ENCODE measurements at places on chromosomes 5 and 9. TPM values are rescaled to one million over a fixed set of nuclear protein-coding genes. Genes with fewer than 3 reads are reported as not detected.

The SPATA31D4 gene
- total RNA-seq, result not detected

The SPINK7 gene
- total RNA-seq, result not detected

The LRRTM2 gene
- total RNA-seq, result 0.02 TPM

The TGFBI gene
- 0.26 TPM for total RNA-seq

DNA sequence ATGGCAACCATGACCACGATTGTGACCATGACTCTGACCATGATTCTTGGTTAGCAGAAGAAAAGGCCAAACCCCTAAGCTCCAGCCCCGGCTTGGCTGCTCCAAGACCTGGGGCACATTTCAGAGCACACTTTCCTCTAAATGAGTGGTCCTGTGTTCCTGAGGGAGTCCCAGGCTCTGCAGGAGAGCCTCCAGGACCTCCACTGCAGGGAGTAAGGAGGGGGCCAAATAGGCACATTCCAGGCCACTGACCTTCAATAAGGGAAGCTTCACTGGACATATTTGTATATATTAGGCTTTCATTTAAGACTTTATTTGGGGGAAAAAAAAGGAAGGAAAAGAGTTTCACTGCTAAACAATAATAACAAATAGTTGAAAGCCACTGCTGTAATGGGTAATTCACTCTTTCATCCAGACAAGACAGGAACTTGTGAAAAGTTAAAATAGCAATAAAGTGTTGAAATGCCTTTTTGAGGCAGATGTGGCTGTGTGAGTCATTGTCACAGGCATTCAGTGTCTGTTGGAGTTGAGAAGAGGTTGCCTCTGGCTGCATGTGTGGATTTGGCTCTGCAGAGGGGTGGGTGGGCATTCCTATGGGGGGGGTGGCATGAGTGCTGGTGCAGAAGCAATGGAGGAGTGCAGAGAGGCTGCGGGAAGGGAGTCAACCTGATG, 63.9 kb upstream of the TGFBR1 start:
- no peak for DNase-seq

DNA sequence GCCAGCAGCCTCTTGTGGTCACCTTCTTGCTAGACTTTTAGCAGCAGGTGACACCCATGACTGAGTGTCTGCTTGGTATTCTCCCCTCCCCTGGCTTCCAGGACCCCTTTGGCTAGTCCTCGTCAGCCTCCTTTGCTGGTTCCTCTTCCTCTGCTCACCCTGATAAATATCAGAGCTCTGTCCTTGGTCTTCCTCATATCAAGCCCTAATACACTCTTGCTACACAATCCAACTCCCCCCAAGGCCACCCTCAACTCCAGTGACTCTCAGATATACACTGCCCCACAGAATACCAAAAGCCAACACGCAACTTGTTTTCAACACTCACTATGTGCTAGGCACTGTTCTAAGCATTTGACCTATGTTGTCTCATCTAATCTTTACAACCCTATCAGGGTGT, 30.3 kb upstream of the LCP2 start:
- DNase-seq, result no peak

DNA sequence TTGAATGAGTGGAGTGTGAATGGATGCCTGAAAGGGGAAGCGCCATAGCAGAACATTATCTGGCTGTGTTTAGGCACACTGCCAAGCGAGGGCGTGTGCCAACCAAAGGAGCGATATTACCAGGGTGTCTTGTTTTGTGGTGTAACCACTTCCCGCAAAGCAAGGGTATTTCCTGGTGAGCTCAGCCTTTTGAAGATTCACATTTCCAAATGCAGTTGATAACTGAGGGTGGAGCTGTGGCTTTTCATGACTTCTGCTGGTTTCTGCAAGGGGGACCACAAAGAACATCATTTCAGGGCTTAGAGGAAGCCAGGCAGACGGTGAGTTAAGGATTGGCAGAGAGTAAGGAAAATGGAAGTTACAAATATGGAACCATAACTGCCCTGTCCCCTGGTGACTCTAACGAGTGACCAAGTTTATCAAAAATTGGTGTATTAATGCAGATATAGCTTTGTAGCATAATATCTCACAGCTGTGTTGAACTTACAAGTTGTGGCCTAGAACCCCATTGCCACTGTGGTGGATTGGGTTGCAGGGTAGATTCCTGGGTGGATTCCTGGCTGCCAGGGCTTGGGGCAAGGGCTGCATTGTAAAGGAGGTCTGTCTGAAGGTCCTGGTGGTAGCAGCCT, 71.4 kb downstream of the RALGPS1 start:
- DNase-seq, result peak; percentile 93
